ENCODE measurements at places on chromosomes 5 and 9.

- no peak for DNase-seq
Measured at GRCh38 chr5:1975898-1976765, 93.4 kb upstream of the IRX4 start.

DNA sequence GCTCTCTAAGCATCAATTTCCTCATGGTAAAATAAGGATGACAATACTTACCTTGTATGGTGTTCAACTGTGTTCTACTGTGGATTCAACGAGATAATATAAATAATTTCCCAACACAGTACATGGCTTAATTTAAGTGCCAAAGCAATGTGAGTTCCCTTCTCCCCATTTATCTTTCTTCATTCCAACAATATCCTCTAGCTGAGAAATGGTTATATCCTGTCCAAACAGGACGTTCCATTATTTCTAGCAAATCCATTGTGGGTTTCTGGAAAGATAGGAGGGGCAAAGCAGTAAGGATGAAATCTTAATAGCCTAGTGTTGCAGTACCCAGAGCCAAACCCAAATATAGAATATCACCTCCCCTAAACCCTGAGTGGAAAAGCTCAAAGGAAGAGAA is 22.0 kb downstream of the ABCA1 start:
- DNase-seq: no peak

DNA sequence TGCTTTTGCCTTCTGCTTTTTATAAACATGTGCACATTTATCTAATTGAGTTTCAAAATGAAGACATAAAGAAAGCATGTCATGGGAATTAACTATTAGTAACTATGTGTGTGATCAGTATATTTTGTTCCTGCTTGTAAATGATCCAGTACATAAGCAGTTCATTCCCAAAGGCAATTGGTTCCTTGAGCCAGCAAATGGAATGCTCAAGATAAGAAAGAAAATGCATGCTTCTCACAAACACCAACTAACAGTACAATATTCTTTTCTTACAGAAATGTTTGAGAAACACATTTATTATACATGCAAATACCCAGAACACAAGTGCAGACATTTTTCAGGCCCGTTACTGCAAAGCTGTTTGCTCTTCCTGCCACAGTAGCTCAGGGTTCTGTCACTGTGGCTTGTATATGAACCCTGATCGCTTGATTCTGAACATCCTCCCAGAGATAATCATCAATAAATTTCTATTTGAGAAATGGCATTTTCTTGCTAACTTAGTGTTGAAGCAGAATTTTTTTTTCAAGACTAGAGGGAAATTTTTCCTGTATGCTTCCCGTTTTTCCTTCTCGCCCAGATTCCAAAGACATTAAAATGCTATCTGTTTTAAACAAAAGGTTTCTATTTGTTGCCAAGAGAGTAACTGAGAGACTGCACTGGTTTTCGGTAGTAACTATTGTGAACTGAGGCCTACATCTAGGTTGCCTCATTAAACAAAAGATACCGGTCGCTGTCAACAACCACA is 1.9 kb downstream of the GNAQ start:
- DNase-seq: peak; percentile 47

- DNase-seq: no peak
Measured at GRCh38 chr5:144011388-144011787, 159.1 kb downstream of the YIPF5 start.

- no peak for DNase-seq
Measured at GRCh38 chr9:27460226-27461023, 63.7 kb upstream of the IFNK start.

DNA sequence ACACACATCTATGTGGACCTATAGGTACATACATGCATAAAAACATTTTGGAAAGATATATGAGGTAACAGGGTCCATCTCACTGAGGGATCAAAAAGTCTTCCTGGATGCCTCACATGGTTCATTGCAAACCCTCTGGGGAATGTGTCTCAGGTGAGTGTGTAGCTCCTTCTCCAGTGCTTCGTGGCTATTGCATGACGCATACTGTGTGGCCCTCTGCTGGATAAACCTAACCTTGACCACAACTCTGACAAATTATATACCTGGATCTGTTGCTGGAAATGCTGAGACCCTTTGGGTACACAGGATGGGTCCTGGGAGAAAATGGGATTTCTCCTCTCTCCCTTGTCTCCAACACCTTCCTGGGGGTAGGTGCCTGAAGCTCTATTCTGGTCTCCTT is 91.9 kb downstream of the JAKMIP2 start:
- no peak for DNase-seq

DNA sequence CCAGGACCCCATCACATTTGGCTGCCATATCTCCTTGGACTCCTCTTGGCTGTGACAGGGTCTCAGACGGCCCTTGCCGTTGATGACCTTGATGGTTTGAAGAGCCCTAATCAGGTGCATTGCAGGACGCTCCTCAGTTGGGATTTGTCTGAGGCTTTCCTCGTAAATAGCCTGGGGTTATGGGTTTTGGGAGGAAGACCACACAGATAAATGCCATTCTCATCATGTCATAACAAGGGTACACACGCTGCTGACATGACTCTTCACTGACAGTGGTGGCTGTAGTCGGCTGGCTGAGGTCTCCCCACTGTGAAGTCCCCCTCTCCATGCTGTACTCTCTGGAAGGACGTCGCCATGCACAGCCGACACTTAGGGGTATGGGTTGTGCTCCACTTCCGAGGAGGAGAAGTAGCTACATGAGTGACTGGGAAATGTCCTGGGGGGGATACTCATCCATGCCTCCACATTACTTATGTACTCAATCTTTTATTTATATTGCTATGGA is 42.9 kb upstream of the SPTLC1 start:
- DNase-seq: no peak

DNA sequence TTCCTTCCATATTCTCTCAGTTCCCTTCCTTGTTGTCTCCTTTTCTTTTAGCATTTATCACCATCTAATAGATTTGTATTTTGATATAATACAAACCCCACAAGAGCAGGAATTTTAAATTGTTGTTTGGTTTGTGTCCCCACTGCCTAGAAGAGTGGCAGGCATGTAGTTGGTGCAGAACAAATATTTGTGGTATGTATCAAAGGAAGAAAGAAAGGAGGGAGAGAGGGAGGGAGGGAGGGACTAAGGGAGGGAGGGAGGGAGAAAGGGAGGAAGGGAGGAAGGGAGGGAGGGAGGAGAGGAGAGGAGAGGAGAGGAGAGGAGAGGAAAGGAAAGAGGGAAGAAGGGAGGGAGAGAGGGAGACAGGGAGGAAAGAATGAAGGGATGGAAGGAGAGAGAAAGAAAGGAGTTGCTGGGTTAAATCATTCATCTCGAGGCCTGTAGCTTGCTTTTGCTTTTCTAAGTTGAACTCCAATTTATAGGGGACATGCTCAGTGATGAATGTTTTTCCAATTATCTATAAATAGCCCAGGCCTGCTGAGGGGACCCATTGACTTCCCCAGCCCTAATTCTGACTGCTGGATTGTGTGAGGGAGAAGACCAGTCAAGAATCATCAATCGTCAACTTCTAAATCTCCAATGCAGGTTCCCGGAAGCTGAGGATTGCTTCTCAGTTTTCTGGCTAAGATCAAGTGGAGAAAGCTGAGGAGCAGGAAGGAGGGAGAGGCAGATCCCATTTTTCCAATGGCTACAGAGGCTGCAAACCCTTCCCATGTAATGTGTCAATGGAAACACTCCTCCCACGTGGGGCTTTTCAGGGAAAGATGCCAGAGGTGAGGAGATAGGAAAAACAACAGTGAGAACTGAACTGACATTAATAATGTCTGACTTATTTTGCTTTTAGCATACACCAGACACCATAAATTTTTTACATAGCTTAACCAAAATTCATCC is 320.7 kb downstream of the ASTN2 start:
- no peak for DNase-seq

- DNase-seq: no peak
Measured at GRCh38 chr5:169201597-169201996, 99.3 kb downstream of the SLIT3 start.

Data from hematopoietic multipotent progenitor cell treated with erythropoietin and hydrocortisone succinate and interleukin-3 and kit ligand, for 17 days (in vitro differentiated cells).